H4 (cell line): ENCODE measurements at places on chromosomes 13 and 19. TPM values are rescaled to one million over a fixed set of nuclear protein-coding genes. Genes with fewer than 3 reads are reported as not detected.

GRCh38 chr19:17289489-17289888, 7.8 kb downstream of the ANKLE1 start:
- no peak for DNase-seq

GRCh38 chr13:66644855-66645460, 585.2 kb downstream of the PCDH9 start:
- DNase-seq, result no peak

DNA sequence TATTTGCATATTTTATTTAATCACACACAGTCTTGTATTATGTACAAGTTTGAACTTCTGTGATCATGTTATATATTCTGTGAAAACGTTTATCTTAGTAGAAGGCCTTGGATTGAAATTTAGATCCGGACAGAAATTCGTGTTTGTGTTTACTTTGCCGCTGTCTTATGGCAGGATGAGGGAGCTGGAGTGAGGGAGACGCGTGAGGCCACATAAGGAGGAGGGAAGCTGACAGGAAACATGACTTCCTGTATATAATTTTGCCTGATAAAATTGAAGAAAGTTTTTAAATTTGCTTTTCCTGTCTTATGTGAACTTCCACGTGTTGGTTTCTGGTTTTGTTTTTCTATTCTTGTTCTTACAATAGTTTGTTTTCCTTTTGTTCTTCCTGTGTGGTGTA, 200.2 kb downstream of the MTUS2 start:
- DNase-seq, result no peak

GRCh38 chr19:8821748-8822241, 10.3 kb downstream of the ZNF558 start:
- DNase-seq, result no peak

GRCh38 chr13:65555962-65556361, 1674.2 kb downstream of the PCDH9 start:
- no peak for DNase-seq

GRCh38 chr19:42246143-42246921, 3.9 kb upstream of the GSK3A start:
- DNase-seq, result peak; percentile 46

- peak; percentile 76 for DNase-seq
Observed at GRCh38 chr19:45645631-45646344, 6.6 kb upstream of the EML2 start.

DNA sequence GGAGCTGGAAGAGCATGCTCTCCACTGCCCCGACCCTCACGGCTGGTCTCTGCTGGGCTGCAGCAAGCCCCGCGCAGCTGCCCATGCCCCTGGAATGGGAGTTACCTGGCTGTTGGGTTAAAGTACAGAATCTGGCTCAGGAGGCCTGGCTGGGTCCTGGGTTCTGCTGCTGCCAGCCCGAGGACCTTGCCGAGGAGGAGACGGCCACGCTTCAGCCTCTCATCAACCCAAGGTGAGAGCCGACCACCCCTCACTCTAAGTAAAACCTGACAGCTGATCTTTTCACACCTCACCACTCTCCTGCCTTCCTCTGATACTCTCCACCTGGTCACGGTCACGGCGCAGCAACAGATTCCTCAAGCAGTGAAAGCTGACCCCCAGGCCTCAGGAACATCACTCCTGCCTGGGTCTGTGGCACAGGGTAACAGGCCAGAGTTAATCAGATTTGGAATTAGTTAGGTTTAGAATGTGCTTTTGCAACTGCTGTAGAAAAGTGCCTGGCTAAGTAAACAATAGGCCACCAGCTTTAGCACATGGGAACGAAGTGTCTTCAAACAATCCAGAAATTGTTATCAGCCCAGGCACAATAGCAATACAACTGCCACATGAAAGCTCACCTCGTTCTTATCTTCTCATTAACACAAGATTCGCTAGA, 20.5 kb downstream of the RAB20 start:
- no peak for DNase-seq

DNA sequence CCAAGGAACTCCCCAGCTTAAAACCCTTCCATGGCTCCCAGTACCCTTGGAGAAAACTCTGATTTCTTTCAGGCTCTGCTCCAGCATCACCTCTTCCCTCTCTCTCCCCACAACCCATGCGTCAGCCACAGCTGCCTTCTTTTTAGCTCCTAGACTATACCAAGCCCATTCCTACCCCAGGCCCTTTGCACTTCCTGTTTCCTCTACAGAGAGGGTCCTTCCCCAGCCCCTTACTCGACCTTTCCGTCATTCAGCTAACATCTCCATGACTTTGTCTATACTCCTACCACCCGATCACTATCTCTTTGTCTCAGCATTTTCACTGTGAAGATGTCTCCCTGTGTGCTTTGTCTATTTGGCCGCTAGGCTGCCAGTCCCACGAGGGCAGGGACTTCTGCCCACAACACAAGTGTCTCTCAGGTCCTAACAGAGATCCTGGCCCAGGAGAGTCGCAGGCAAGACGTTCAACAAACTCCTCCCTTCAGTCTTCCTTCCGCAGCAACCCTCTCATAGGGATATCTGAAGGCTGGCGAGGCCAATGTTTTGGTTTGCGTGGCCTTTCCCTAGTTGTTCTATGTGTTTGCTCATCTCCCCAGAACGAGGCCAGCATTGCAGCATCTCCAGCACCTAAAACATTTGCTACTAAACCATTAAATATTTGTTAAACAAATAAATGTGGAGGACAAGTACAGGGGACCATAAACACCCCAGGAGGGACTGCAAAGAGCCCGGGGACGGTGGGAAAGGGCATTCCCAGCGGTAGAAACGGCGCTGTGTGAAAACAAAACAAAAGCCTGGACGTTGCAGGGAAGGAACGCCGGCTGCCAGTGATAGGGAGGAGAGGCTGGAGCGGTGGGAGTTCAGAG, 816 bp downstream of the CCNP start:
- DNase-seq, result no peak

DNA sequence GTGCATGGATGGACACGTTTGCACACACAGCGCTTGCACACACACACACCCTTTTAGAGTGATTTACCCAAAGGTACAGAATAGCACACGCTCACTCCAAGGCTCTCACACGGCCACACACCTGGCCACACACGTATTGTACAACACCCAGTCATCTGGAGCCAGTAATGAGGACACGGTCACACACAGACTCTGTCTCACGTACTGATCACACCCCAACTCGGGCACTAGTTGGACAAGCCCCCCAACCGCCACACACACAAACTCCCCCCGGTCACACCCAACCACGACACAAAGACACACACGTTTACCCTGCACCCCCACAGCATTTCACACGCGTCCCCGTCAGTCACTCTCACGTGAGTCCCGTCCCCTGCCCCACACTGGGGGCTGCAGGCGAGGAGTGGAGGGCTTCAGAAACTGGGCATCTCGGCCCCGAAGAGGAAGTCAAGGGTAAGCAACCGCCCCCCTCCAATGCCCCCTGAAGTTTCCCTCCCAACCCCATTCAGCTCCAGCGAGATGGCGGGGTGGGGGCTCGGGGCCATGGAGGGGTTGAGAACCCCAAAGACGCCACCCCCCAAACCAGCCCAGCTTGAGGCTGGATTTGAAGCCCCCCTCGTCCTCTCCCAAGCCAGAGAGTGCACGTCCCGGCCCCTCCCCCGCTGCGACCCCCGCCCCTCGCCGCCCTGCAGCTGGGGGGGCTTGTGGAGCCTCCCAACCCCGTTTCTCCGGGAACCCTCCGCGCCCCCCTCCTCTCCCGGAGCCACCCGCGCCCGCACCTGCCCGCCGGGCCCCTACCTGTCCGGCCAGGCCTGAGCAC, 599 bp downstream of the OLFM2 start:
- no peak for DNase-seq

DNA sequence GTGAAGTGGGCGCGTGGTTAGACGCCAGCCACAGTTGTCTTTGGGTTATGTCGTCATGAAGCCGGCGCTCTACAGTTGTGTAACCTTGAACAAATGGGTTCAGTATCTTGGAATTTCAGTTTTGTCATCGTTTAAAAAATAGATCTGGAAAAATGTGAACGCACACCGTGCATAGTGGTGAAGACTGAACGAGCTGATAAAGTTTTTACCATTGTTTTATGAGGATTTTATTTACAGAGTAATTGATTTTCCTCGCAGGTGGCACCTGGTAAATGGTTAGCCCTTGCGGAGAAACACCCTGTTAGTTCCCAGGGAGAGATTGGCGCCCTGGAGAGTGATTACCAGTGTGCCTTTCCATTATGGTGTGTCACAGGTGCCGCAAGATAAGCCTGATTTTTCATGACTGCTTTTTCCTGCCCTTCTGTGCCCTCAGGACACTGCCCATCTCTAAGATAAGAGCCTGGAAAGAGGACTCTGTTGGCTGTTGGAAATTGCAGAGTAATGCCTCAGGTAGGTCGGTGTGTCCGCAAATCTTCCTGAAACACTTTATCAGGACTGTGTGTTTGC, 577 bp downstream of the ZNF181 start:
- DNase-seq, result peak; percentile 91

- no peak for DNase-seq
Observed at GRCh38 chr19:13684021-13684420, 80.3 kb upstream of the MRI1 start.

DNA sequence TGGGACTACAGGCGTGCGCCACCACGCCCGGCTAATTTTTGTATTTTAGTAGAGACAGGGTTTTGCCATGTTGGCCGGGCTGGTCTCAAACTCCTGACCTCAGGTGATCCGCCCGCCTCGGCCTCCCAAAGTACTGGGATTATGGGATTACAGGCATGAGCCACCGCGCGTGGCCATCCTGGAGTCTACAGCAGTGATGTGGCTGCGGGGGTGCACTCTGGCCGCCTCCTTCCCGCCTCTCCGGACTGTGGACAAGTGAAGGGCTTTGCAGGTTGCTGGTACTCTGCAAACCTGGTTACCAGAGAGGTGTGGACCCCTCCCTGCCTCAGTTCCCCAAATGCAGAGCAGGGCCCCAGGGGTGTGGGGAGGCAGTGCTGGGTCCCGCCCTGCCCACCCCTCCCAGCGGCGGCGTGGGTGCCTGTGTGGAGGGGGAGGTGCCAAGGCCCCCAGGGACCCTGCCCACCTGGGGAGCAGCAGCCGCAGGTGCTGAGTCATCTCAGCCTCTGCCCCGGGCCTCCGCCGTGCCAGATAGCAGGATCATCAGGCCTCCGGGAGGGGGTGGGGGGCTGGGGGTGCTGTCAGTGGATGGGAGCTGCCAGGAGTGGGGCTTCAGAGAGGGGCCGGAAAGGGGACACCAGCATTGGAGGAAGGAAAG, 23.1 kb downstream of the ARID3A start:
- no peak for DNase-seq

DNA sequence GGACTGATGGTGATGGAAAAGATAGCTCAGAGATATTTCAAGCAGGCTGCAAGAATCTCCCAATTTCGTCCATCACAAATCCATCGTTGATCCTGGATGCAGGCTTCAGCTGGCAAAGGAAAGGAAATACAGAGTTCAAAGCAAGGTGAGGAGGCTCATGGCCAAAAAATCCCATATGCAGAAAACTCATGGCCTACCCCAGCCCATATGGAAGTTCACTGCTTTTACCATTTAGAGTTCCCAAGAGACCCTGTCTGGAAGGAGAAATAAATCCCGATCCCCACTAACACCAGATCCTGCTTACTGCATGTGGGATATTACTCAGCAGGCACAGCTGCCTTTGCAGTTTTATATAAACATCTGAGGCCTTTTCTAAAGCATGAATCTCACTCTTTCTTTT, 412.9 kb upstream of the SPRY2 start:
- no peak for DNase-seq

DNA sequence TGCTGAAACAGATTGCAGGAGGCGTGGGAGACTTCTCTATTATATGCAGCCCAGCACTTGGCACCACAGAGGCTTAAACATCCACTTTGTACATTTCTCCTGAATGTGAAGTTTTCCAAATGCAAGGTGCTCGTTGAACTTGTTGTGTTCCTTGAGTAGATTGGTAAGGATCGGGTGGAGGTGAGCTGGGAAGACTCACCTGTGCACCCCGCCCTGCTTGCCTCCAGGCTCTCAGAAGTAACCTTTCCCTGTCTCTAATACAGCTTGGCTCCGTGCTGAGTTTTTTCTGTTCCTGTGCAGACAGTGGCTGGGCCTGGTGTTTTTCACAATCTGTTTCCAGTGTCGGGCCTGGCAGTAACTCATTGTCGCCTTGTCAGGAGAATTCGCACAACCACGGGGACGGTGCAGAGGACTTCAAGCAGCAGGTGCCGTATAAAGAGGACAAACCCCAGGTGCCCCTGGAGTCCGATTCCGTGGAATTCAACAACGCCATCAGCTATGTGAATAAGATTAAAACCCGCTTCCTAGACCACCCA, 12.3 kb downstream of the SIN3B start:
- no peak for DNase-seq

- peak; percentile 85 for DNase-seq
Observed at GRCh38 chr19:6737873-6738786, 750 bp upstream of the GPR108 start.

GRCh38 chr13:92681239-92681638, 545.4 kb upstream of the GPC6 start:
- no peak for DNase-seq

DNA sequence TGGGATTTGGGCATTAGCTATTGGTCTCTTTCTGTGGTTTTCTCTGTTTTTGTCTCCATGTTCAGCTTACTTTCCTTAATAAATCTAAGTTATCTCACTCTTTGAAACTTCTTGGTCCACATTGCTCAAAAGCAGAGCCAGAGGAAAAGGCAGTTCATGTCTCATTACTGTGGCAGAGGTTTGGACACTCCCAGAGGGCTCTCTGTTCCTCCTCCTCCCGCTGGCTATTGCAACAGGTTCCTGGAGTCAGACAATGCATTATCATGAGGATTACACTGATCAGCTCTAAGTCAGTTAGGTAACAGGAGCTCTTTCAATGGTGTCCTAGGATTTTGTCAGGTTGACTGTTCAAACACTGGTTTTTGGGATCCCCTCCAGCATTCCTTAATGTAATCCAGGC, 298.8 kb downstream of the NDFIP2 start:
- no peak for DNase-seq

- no peak for DNase-seq
Observed at GRCh38 chr13:26558074-26558805, 757 bp downstream of the WASF3 start.

GRCh38 chr19:58228585-58229254, at the start of gene ZNF544:
Gene ZNF544, plus strand, starts transcription at chr19:58228914. Its CDS starts 15,110 bp downstream, at chr19:58244024.
- no peak for DNase-seq

- no peak for DNase-seq
Observed at GRCh38 chr13:64528838-64529237, 2701.3 kb downstream of the PCDH9 start.

DNA sequence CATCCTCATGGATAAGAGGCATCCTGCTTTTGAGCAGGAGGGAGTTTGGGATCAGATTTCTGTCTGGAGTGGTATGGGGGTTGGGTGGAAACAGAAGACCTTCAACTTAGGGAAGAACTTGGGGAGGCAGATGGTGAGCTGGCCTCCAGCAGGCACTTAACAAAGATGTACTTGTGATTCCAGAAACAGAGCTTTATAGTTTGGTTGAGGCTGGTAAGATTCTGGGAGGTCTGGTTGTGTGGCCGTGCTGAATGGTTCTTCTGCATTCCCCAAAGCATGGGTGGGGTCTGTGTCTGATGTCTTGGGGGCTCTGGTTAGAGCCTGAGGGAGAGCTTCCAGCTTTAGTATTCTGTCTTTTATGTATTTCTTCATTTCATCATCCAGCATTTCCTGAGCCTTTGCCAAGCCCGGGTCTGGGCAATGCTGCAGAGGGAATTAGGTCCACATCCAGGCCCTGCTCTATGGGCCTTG, 4.8 kb downstream of the MEGF8 start:
- DNase-seq, result no peak

Gene CABP5
- 0.47 TPM in 1 of 2 replicates, not detected in the other for total RNA-seq

Gene IZUMO2
- total RNA-seq, result not detected in 2 replicates

Gene ZNF536
- total RNA-seq, result 0.02 and 0.41 TPM in 2 replicates

Gene PSG7
- total RNA-seq, result 0.06 and 0.14 TPM in 2 replicates

Gene SMAD9
- total RNA-seq, result 2.2 and 4.0 TPM in 2 replicates

Gene SWSAP1
- 0.45 and 1.0 TPM in 2 replicates for total RNA-seq

Gene LCP1
- total RNA-seq, result 66.6 and 77.8 TPM in 2 replicates

Gene PGLYRP2
- total RNA-seq, result not detected in 2 replicates

Gene RXFP2
- total RNA-seq, result not detected in 2 replicates

Gene PSG1
- not detected in 2 replicates for total RNA-seq

Gene CBY2
- total RNA-seq, result not detected in 2 replicates

Gene NLRP5
- total RNA-seq, result 0.12 and 1.3 TPM in 2 replicates
